ENCODE measurements at places on chromosomes 13 and 19. TPM values are rescaled to one million over a fixed set of nuclear protein-coding genes. Genes with fewer than 3 reads are reported as not detected.

DNA sequence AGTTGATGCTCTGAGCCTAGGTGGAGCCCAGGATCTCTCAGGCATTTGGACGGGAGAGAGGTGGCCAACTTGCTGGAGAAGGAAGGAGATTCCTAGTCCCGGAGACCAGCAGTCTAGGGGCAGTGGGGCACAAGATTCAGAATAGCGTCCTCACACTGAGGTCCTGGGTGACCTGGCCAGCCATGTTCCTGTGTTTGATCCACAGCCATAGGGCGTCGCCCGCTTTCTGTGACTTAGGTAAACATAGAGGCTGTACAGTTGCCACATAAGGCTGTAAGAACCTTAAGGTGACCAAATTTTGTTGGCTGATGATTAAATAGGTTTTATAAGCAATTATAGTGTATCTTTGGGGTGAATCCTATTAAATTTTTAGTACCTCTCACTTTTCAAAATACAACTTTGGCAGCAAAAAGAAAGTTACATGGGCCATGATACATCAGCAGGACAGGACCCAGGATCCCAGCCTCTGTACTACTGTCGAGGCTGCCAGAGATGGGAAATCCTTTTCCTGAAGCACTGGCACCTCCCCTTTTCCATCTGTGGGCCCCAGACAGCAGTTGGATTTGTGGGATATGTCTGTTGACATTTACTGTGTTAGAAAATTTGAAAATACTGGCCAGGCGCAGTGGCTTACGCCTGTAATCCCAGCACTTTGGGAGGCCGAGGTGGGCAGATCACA lies 37.5 kb downstream of the TSSK6 start:
- peaks cover 69% of the 10 kb centered on the region for H3K4me1 ChIP-seq
- H3K4me3 ChIP-seq, result no peak overlapping the region
- H3K27ac ChIP-seq, result no peak overlapping the region
- no peaks in the 10 kb centered on the region for H3K27me3 ChIP-seq

DNA sequence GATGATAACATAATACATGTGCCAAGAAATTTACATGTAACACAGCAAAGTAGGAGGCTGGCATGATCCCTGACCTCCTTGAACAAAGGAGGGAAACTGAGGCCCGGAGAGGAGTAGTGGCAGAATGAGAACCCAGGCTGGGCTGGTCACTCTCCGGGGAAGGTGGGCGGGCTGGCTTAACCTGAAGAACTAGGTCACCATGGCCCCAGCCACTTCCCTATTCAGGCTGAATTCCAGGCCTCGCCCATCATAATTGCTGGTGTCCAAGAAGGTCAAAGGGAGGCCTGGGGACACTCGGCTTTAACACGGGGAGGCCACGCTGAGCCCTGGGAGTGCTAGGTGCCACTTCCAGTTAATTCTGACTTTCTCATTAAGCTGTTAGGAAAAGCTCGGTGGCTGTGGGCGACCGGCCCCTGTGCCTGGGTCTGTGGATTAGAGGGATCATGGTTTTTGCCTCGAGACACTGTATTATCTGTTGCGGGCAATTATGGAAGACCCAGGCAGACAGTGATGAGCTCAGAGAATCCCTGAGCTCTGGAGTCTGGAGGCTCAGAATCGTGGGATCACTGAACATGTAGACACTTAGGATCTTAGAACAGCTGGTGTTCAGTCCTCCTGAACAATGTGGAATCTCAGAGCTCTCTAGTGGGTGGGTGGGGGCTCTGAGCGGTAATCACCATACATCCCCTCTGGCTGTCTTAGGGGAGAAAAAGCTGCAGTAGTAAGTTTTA lies 5.0 kb upstream of the TINCR start:
- H3K4me1 ChIP-seq, result peaks cover under 1% of the 10 kb centered on the region
- H3K27me3 ChIP-seq, result peaks cover 2% of the 10 kb centered on the region
- no peak overlapping the region for H3K4me3 ChIP-seq
- no peaks in the 10 kb centered on the region for H3K36me3 ChIP-seq

GRCh38 chr13:106493533-106494220 lies 41.8 kb downstream of the EFNB2 start:
- H3K36me3 ChIP-seq, result no peaks in the 10 kb centered on the region
- peaks cover 22% of the 10 kb centered on the region for H3K4me1 ChIP-seq
- H3K27ac ChIP-seq, result no peak overlapping the region

DNA sequence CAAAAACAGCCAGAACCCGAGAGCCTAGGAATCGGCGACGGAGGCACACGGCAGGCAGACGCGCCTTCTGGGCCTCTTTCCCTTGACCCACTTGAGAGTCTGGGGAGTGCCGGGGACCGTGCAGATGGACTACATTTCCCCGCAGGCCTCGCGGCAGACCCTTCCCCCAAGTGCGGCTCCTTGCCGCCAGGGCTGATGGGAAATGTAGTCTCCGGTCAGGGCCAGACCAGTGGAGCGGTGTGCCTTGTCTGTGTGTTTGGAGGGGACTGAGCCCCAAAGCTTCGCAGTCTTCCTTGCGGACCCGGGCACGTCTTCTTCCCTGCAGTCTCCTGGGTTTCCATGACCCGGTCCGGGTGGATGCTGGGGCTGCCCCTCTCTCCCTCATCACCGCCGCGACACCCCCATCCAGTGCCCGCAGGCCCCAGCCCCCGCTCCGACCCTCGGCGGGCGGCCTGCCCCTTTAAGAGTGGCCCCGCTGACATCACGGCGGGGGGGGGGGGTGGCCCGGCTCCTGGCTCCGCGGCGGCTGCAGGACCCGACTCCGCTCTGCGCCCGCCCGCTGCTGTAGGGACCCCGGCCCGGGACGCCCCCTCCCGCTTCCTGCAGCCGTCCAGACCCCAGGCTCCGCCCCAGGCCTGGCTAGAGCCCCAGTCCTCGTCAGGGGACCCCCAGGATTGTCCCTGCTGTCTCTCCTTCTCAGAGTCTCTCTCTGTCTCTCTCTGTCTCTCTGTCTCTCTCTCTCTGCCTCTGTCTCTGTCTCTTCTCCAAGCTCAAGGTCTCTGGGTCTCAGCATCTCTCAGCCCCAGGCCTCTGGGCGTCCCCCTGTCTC lies 758 bp upstream of the CACNG7 start:
- no peaks in the 10 kb centered on the region for H3K36me3 ChIP-seq
- peaks cover 74% of the 10 kb centered on the region for H3K27me3 ChIP-seq
- DNase-seq, result peak; percentile 78
- peaks cover 24% of the 10 kb centered on the region for H3K4me1 ChIP-seq
- H3K27ac ChIP-seq, result no peak overlapping the region
- H3K4me3 ChIP-seq, result no peak overlapping the region

DNA sequence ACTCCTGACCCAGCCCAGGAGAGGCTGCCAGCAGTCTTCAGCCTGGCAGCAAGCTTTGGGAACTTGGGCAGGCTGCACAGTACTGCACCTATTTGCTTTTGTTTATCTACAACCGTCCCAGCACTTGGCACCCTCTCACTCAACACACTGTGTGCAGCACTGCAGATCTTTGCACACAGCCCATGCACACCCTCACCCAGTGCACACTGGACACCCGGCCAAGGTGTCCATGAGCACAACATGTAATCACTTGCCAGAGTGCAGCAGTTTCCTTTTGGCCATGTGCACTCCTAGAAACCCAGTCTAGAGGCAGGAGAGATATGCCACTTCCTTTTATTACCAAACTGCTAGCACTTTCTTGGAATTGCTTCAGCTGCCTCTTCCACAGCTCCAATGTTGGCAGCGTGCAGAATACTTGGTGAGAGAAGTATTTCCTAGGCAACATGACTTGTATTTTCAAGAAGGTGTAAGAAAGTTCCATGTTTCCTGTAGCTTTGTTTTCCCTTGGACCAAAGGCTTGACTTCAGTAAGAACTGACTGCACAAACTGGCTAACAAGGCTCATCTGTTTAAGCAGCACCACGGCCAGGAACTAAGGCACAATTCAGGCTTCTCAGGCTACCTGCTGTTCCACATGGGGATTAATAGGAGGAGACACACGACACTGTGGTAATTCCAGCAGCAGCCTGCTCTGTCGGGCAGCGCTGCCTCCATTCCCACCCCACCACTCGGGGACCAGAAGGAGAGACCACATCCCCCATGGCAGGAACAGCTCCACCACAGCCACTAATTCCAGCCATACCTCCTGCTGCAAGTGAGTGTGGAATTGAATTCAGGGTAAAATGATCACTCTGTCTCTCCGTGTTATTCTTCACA lies 15.3 kb downstream of the ATP7B start:
- H3K27me3 ChIP-seq, result no peaks in the 10 kb centered on the region
- H3K27ac ChIP-seq, result no peak overlapping the region
- no peaks in the 10 kb centered on the region for H3K4me1 ChIP-seq
- H3K4me3 ChIP-seq, result no peak overlapping the region
- DNase-seq, result no peak

DNA sequence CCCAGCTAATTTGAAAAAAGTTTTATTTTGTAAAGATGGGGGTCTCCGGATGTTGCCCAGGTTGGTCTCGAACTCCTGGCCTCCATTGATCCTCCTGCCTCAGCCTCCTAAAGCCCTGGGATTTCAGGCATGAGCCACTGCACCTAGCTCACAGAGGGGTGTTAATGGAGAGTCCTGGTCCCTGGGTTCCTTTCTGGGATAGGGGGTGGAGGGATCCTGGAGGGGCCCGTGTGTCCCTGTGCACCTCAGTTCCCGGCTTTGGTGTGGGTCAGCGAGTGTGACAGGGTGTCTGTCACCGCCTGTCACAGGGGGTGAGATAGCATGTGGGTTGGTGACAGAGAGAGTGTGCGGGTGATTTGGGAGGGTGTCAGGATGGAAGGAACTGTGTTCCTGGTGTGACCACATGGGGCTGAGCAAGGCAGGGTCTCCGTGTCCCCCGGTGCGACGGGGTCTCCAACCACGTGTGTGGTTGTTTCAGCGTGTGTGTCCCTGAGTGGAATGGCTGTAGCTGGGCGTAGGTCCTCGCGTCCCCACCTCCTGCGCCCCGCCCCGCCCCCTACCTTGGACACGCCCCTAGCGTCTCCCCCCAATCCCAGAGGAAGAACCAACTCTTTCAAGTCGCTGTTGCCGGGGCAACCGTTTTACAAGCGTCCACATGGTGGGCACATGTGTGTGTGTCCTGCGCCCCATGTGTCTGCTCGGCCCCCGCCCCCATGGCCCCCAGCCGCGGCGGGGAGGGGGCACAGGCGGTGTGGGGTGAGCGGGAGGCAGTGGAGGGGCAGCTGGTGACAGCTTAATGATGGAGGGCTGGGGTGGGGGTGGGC lies 2.9 kb upstream of the NRTN start:
- peak overlapping the region; percentile 16 for H3K4me3 ChIP-seq
- no peak overlapping the region for H3K27ac ChIP-seq
- H3K27me3 ChIP-seq, result peaks cover 19% of the 10 kb centered on the region
- peaks cover 25% of the 10 kb centered on the region for H3K4me1 ChIP-seq
- no peaks in the 10 kb centered on the region for H3K36me3 ChIP-seq

DNA sequence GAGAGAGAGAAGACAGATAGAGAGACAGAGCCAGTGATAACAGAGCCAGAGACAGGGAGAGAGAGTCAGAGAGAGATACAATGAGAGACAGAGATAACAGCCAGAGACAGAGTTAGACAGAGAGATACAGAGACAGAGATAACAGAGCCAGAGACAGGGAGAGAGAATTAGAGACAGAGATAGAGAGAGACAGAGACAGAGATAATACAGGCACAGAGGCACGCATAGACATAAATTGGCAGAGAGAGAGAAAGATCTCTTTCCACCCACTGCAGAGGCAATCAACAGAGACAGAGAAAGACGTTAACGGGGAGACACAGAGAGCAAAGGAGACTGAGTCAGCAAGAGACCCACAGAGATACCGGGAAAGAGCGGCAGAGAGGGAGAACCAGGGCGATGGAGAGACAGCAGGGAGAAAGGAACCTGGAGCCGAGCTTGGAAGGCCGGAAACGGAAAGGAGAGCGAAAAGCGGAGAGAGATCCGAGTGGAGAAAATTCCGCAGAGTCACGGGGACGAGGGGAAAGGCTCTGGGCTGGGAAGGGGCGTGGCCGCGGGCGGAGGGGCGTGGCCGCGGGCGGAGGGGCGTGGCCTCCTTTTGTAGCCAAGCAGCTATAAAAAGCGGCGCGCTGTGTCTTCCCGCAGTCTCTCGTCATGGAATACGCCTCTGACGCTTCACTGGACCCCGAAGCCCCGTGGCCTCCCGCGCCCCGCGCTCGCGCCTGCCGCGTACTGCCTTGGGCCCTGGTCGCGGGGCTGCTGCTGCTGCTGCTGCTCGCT lies at the start of gene TNFSF9:
TNFSF9 (plus strand) TSS at position 641 of the 777 bp plus-strand sequence; CDS start at position 652, 11 bp downstream.
- peaks cover 32% of the 10 kb centered on the region for H3K27me3 ChIP-seq
- no peaks in the 10 kb centered on the region for H3K36me3 ChIP-seq
- DNase-seq, result peak; percentile 88
- peak within 1 kb of the TSS; percentile 82 for H3K4me3 ChIP-seq

GRCh38 chr19:19202707-19203011 lies 555 bp downstream of the NR2C2AP start:
- peaks cover 17% of the 10 kb centered on the region for H3K36me3 ChIP-seq
- H3K27me3 ChIP-seq, result peaks cover 2% of the 10 kb centered on the region
- H3K4me1 ChIP-seq, result peaks cover 30% of the 10 kb centered on the region
- no peak for DNase-seq

DNA sequence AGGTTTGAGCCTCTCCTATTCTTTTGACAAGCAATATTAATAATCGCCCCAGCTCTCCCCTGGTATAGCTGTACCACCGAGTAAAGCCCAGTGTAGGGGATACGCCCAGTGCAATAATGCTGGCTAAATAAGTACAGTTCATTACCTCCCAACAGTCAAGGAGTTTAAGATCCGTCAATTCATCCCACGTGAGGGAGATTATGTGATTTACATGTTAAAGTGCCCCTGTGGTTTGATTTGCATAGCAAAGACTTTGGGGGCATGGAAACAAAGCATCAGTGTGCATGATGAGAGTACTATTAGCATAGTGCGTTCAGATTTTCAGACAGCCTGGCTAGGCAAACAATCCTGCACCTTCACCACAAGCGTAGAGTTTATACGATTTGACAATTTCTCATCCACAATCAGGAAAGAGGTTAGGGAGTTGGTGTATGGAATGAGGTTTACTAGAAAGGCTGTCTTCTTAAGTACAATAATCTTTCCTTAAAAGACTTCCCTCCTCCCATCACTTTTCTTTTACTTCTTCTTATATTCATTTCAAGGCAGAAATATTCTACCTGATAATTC lies 754.0 kb downstream of the DIAPH3 start:
- H3K27me3 ChIP-seq, result no peaks in the 10 kb centered on the region
- peaks cover 2% of the 10 kb centered on the region for H3K36me3 ChIP-seq
- H3K4me3 ChIP-seq, result no peak overlapping the region
- no peak for DNase-seq

GRCh38 chr19:42279155-42279901 lies 10.3 kb downstream of the CIC start:
- no peak for DNase-seq
- H3K4me1 ChIP-seq, result peaks cover 58% of the 10 kb centered on the region
- H3K4me3 ChIP-seq, result peak overlapping the region; percentile 81
- peaks cover 7% of the 10 kb centered on the region for H3K36me3 ChIP-seq

Gene KLK3
- total RNA-seq, result not detected

All from activated naive CD4-positive, alpha-beta T cell treated with anti-CD3 and anti-CD28 coated beads for 36 hours (primary cell).